ENCODE measurements at places on chromosomes 12 and 14.

DNA sequence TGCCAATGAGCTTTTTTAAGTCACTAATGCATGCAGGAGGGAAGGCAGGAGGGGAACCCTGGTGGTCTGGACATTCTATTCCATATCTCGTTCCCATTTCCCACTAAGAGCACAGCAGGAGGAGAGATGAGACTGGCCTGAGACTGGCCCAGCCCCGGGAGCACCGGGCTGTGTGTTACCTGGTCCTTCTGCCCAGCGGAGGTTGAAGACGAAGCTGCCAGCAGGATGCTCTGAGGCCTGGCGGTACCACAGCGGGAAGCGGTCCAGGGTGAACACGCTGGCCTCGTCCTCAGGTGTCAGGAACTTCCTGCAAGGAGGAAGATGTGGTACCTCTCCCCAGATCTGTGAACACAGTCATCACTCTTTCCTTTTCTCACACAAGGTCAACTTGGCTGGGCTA lies 23.9 kb downstream of the LRTM2 start:
- H3K4me1 ChIP-seq = no peaks in the 10 kb centered on the region
- H3K27me3 ChIP-seq = no peaks in the 10 kb centered on the region
- no peak overlapping the region for H3K27ac ChIP-seq
- no peak for DNase-seq

DNA sequence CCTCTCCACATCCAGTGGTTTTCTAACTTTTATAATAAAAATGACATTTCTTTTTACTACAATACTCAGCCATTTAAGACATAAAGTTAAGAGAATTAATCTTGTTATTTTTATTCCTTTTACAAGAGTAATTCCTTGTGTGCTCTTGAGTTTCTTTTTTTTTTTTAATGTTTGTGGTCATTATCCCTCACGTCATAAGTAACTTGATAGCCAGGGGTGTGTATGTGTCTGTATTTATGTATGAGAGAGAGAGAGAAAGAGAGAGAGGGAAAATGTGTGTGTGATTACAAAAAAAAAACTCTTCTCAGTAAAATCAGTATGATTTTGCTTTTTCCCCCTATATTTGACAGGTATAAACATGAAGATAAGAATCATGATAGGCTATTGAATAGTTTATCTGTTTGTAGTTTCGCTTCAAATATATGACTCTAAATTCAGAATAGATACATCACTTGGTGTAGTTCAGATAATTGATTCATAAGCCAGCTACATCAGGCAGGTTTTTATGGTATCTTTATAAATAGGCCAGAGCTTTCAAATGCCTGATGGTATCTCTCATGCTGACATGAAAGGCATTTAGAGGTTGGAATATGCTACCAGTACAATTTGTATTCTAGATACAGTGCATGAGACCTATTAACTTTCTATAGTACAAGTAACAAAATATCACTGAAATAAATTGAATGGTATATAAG lies 34.9 kb downstream of the RERGL start:
- H3K4me1 ChIP-seq = no peaks in the 10 kb centered on the region
- no peaks in the 10 kb centered on the region for H3K27me3 ChIP-seq
- no peak for DNase-seq
- no peak overlapping the region for H3K27ac ChIP-seq

GRCh38 chr12:64745980-64746379 lies 13.2 kb downstream of the GNS start:
- no peaks in the 10 kb centered on the region for H3K27me3 ChIP-seq
- H3K27ac ChIP-seq = no peak overlapping the region
- H3K4me1 ChIP-seq = peaks cover 21% of the 10 kb centered on the region
- DNase-seq = no peak
- H3K4me3 ChIP-seq = no peak overlapping the region
- peaks cover 2% of the 10 kb centered on the region for H3K36me3 ChIP-seq

DNA sequence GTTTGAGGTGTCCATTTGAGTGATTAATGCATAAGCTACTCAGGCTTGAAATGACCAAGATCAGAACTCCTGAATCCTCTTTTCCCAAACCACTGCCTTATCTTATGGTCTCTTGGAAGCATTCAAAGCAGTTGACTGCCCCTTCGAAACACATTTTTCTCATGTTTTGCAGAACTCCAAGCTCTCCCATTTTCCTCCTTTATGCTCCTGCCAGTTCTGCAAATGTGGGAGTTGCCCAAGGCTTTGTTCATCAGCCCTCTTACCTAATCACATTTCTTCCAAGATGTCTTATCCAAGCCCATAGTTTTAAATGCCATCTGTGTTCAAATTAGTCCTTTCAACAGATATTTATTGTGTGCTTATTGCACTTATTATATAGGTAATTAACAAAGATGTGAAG lies 1.8 kb upstream of the DNAAF2 start:
- H3K4me1 ChIP-seq = peaks cover 22% of the 10 kb centered on the region
- peaks cover 2% of the 10 kb centered on the region for H3K36me3 ChIP-seq
- no peak overlapping the region for H3K4me3 ChIP-seq
- no peak for DNase-seq
- H3K27ac ChIP-seq = peak overlapping the region; percentile 46

GRCh38 chr14:106039400-106039799 lies 513.0 kb downstream of the TMEM121 start:
- no peak overlapping the region for H3K4me3 ChIP-seq
- no peaks in the 10 kb centered on the region for H3K36me3 ChIP-seq

- H3K36me3 ChIP-seq = no peaks in the 10 kb centered on the region
- no peaks in the 10 kb centered on the region for H3K4me1 ChIP-seq
- no peaks in the 10 kb centered on the region for H3K27me3 ChIP-seq
- no peak for DNase-seq
- H3K27ac ChIP-seq = no peak overlapping the region
- H3K4me3 ChIP-seq = no peak overlapping the region
These were observed 36.7 kb upstream of the RIMBP2 start for GRCh38 chr12:130752692-130753230.

- no peaks in the 10 kb centered on the region for H3K4me1 ChIP-seq
- DNase-seq = no peak
- no peaks in the 10 kb centered on the region for H3K27me3 ChIP-seq
These were observed 76.0 kb upstream of the CAPRIN2 start for GRCh38 chr12:30830751-30831150.

- no peaks in the 10 kb centered on the region for H3K27me3 ChIP-seq
- no peak overlapping the region for H3K4me3 ChIP-seq
- no peaks in the 10 kb centered on the region for H3K36me3 ChIP-seq
- H3K4me1 ChIP-seq = no peaks in the 10 kb centered on the region
These were observed 41.7 kb upstream of the NID2 start for GRCh38 chr14:52110441-52111086.

DNA sequence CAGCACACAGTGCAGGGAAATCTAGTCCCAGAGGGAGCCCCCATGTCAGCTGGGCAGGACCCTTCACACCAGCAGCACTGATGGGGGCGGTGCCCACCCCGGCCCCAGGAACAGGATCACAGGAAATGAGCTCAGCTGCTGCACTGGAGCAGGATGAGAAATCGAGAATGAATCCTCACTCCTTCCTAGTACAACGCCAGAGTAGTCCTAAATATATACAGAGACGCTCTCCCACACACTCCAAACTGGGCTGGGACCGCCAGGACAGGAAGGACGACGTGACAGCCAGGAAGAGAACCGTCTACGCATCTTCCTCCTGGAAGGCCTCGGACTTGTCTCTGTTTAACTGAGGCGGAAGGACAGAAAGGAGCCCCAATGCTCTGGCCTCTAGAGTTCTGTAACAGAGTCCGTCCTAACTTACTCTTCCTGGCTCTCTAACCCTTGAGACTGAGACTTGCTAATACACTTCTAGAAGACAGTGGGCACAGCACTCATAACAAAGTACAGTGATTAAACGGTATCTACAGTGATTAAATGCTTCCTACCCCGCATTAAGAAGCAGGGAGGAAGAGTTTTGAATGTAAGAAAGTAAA lies 33.4 kb downstream of the CDC42BPB start:
- H3K4me1 ChIP-seq = no peaks in the 10 kb centered on the region
- H3K4me3 ChIP-seq = no peak overlapping the region
- no peaks in the 10 kb centered on the region for H3K36me3 ChIP-seq
- H3K27me3 ChIP-seq = no peaks in the 10 kb centered on the region
- no peak for DNase-seq

- H3K4me1 ChIP-seq = peaks cover 26% of the 10 kb centered on the region
- peak overlapping the region; percentile 93 for H3K4me3 ChIP-seq
- DNase-seq = no peak
- H3K36me3 ChIP-seq = peaks cover 16% of the 10 kb centered on the region
- peak overlapping the region; percentile 97 for H3K27ac ChIP-seq
- H3K27me3 ChIP-seq = no peaks in the 10 kb centered on the region
These were observed 1.9 kb downstream of the GAPDH start for GRCh38 chr12:6535960-6536847.

- no peak overlapping the region for H3K4me3 ChIP-seq
- no peaks in the 10 kb centered on the region for H3K4me1 ChIP-seq
- H3K27me3 ChIP-seq = no peaks in the 10 kb centered on the region
- no peaks in the 10 kb centered on the region for H3K36me3 ChIP-seq
- no peak overlapping the region for H3K27ac ChIP-seq
- DNase-seq = no peak
These were observed 1.0 kb downstream of the FAIM2 start for GRCh38 chr12:49902399-49903350.

- H3K4me3 ChIP-seq = no peak overlapping the region
- H3K27me3 ChIP-seq = no peaks in the 10 kb centered on the region
- no peak for DNase-seq
These were observed 23.9 kb downstream of the PLEKHA5 start for GRCh38 chr12:19153396-19153795.

GRCh38 chr12:91813701-91814100 lies 331.9 kb downstream of the BTG1 start:
- H3K27me3 ChIP-seq = no peaks in the 10 kb centered on the region
- H3K4me1 ChIP-seq = no peaks in the 10 kb centered on the region
- DNase-seq = no peak
- H3K36me3 ChIP-seq = no peaks in the 10 kb centered on the region

DNA sequence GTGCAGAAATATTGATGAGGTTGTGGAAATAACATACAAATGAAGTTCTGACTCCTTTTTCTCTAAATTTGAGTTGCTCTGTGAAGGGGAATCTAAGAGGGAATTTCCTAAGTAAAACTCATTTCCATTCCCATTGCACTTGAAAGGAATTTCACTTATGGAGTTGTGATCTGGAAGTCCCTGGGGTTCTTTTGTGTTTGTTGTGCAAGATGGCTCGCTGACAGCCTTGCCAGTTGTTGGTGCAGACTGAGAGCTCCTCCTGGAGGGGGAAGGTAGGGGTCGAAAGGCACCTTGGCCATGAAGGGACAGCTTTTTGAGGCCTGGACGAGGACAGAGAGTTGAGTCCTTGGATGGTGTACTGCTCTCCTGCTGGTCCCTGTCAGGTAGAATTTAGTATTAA lies 72.0 kb downstream of the C12orf56 start:
- H3K36me3 ChIP-seq = no peaks in the 10 kb centered on the region
- H3K4me3 ChIP-seq = no peak overlapping the region
- peaks cover 19% of the 10 kb centered on the region for H3K4me1 ChIP-seq
- no peak overlapping the region for H3K27ac ChIP-seq

DNA sequence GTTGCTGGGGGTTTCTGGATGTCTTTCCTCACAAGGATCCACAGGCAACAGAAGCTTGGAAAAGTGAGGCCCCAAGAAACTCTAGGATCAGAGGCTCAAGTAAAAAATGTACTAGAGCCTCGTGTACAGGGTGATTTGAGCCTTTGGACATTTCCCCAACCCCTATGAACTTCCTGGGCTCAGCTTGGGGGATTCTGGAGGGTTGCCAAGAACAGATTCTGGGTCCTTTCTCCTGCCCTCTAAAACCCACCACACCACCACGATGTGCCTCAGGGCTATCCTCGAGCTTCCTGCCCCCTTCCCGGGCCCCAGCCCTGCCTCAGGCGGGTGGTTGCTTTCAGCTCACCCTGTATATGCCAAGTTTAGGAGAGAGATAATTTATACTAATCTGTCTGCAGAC lies 583 bp downstream of the FAM186B start:
- 0 out of 2 replicates have a peak, but pooled peaks cover 10% of the 10 kb centered on the region for H3K4me1 ChIP-seq
- no peak overlapping the region for H3K27ac ChIP-seq
- H3K27me3 ChIP-seq = no peaks in the 10 kb centered on the region
- no peaks in the 10 kb centered on the region for H3K36me3 ChIP-seq
- no peak for DNase-seq
- no peak overlapping the region for H3K4me3 ChIP-seq

All from Caco-2 (cell line).